ENCODE measurements at places on chromosomes 12 and 14.

DNA sequence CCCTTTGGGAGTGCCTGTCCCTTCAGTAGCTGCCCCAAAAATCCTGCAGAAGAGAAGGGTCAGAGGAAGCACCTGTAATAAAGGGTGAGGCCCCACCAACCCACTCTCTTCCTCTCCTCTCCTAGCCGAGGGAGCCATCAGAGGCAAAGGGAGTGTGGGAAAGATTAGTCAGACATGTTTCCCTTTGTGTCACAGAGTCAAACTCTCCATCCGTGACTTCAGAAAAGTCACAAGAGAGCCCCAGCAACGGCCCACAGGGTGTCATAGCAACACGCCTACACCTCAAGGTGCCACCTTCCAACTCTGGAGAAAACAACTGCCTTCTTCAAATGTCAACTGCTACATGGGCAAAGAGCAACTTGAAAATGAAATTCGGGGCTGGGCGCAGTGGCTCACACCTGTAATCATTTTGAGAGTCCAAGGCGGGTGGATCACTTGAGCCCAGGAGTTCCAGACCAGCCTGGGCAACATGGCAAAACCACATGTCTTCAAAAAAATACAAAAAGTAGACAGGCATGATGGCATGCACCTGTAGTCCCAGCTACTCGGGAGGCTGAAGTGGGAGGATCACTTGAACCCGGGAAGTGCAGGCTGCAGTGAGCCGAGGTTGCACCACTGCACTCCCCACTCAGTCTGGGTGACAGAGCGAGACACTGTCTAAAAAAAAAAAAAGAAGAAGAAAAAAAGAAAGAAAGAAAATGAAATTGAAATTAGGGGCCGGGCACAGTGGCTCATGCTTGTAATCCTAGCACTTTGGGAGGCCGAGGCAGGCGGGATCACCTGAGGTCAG is 17.7 kb upstream of the CD27 start:
- DNase-seq = no peak

DNA sequence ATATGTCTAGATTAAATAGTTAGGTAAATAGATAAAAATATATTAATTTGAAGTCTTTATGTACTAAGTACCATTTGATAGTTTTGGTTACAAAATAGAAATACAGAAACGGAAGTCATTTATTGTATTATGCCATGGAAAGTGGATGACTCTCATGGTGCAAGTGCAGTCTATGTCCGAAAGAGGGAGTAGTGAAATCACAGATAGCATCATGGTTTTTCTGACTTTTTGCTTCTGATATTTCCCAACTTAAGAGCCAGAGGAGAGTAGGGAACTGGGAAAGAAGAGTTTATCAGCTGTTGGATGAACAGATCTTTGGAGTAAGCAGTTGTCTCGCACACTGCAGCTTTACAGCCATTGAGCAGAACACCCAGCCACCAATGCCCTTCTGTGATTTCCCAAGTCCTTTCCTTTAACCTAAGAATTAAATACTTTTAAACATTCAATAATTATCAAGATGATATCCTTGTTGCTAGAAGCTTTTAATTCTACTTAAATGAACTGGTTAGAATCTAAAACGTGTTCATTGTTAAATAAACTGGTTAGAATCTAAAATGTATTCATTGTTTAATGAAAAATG is 18.4 kb upstream of the SRGAP1 start:
- DNase-seq = no peak

GRCh38 chr12:47615711-47616110 is 90.1 kb downstream of the RPAP3 start:
- DNase-seq = no peak

DNA sequence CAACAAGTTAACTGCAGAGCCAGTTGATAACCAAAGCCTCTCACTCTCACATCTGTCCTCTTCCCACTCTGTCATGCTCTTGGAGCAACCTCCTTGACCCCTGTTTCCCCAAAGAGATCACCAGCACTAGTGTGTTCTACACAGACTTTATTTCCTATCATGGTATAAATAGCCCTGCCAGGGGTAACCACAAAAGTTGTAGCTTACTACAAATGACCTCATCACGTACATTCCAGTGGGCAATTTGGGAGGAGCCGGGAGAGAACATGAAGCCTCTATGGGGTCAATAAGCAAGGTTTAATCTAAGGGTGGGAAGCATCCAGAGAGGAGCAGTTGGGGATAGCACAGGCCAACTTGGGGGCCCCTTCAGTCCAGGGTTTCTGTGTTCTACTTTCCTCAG is 186.5 kb downstream of the KCNA5 start:
- no peak for DNase-seq

DNA sequence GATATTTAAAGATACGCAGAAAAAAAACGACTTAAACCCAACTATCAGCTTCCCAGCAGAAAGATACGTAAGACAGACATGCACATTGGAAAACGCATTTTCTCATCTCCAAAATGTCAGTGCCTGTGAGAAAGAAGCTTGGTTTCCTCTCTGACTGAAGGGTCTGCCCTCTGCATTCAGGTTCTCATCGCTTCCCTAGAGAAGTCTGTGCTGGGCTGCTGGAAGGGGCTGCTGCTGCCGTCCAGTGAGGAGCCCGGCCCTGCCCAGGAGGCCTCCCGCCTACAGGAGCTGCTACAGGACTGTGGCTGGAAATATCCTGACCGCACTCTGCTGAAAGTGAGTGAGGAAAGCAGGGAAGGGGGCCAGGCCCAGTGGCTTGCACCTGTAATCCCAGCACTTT is 4.7 kb upstream of the PFDN5 start:
- no peak for DNase-seq

DNA sequence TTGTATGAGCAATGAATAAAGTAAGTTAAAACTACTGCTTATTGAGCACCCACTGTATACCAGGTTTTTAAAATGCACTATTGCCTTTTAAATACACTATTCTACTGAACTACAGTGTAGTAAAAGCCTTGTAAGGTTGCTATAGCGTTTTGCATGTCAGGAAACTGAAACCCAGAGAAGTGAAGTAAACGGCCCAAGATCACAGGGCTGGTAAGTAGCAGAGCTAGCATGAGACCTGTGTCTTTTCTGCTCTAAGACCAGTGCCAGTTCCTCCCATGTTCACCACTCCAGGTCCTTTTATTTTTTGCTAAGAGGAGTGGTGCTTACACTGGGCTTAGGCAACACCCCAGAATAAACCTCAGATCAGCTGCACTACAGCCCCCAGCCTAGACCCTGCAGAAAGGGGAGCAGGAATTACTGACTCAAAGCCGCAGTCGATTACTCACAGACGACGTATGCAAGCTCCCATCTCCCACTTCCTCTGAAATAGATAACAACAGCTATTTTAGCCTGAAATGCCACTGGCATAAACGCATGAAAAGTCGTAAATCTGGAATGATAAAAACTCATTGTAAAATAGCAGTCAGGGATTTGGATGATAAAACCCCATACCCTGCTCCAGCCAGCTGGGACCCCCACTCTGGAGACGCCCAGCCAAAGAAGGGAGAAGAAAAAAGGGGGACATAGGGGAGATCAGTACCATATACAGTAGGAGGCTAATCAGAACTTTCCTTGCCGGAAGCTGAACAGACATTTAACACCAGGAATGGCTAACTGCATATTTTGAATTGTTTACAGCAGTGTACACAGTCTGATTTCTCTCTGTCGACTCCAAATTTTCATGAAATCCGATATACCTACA is 108.3 kb downstream of the NUAK1 start:
- no peak for DNase-seq

Measured in right hindlimb (tissue), 1 donor.